HepG2 (cell line): ENCODE measurements at places on chromosomes 13 and 19. TPM values are rescaled to one million over a fixed set of nuclear protein-coding genes. Genes with fewer than 3 reads are reported as not detected.

- H3K27me3 ChIP-seq, result no peaks in the 10 kb centered on the region; the same call in 1 of the 3 replicates
- no peak overlapping the region for H3K4me3 ChIP-seq
- no peaks in the 10 kb centered on the region for H3K36me3 ChIP-seq
- no peak for DNase-seq
Measured at GRCh38 chr13:20370815-20371421, 138.8 kb upstream of the GJB6 start.

DNA sequence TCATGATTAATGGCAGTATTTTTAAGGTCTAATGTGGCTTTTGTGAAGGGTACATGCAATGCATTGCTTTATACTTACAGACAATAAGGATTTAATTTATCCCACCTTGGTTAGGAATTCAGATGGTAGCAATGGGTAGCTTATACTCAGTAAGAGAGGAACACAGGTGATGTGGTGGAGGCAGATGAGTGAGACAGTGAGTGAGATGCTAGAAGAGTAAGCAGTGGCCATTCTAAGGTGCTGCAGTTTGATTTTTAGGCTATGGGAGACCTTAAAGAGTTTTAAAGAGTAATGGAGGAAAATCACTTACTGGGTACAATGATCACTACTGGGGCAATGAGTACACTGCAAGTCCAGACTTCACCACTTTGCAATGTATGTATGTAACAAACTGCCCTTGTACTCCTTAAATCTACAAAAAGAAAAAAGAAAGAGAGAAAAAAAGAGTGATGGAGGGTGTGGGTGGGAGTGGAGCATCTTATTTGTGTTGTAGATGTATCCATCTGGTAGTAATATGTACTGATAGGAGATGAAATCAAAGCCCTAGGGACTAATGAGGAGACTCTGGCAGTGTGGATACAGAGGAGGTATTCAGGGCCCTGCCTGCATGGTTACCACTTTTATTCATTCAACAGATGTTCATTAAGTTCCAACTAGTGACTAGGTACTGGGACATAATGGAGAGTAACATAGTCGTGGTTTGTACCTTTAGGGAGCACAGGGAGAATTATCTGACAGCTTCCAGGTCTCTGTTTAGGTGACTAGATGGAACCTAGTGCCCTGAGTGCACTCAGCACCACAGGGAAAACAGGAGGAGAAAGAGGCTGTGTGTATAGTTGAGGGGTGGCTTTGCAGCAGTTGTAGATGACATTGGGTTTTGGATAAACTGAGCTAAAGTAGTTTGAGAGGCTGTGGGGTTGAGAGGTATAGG is 99.0 kb downstream of the GPC6 start:
- H3K27me3 ChIP-seq, result no peaks in the 10 kb centered on the region; the same call in 1 of the 2 replicates
- H3K4me3 ChIP-seq, result no peak overlapping the region
- no peak overlapping the region for H3K27ac ChIP-seq
- H3K36me3 ChIP-seq, result no peaks in the 10 kb centered on the region
- no peak for DNase-seq

The SYT3 gene
- total RNA-seq, result not detected in 2 replicates

The CEACAM20 gene
- not detected in 2 replicates for total RNA-seq

DNA sequence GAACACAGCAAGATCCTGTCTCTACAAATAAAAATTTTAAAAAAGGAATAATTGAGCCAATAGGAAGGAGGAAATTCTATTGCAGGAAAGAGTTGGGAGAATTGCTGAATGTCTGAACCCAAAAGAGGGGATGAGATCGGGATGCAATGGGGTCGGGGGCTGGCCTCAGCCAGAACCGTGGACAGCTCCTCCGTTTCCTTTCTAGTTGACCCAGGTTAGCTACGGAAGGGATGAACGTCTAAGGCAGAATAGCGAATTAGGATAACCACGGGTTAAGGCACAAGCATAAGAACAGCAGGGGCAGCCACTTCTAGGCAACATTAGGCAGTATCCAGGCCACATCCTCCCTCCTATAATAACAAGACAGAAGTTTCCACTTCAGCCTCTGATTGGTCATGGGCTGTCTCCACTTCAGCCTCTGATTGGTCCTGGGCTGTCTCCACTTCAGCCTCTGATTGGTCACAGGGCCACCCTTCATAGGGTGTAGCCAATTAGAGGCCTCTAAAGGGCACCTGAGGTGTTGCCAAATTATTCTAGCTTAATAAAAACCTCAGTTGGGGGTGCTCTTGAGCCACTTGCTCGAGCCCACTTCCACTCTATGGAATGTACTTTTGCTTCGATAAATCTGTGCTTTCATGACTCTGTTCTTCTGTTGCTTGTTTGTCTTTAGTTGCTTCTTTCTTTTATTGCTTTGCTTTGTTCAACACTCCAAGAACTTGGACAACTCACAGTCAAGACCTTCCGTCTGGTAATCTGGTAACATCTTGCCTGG is 24.9 kb upstream of the TPM4 start:
- H3K4me1 ChIP-seq, result no peaks in the 10 kb centered on the region; the same call in 1 of the 2 replicates
- H3K27me3 ChIP-seq, result no peaks in the 10 kb centered on the region; the same call in 1 of the 2 replicates
- no peak for DNase-seq
